ENCODE measurements at places on chromosomes 6 and 20.

- no peak for DNase-seq
Measured at GRCh38 chr20:32386091-32386490, 28.0 kb downstream of the ASXL1 start.

DNA sequence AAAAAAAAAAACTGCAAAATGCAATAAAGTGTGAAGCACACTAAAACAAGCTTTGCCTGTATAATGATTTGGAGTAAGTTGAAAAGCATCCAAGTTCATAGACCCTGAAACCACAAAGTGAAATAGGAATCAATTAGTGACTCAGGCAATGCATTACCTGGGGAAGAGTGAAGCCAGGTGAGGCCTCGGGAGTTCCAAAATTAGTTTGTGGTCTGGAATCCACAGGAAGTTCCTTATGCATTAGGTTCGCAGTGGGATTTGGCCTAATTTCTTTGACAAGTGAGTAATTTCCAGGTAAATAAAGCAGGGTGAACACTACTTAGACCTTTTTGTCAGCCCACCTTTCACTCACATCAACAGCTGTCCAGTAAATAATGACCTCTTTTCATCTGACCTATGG is 490.8 kb downstream of the CBLN4 start:
- no peak for DNase-seq

GRCh38 chr6:66717801-66718200 is 1010.8 kb upstream of the EYS start:
- no peak for DNase-seq

- no peak for DNase-seq
Measured at GRCh38 chr6:74128536-74128935, 432.5 kb downstream of the CD109 start.

DNA sequence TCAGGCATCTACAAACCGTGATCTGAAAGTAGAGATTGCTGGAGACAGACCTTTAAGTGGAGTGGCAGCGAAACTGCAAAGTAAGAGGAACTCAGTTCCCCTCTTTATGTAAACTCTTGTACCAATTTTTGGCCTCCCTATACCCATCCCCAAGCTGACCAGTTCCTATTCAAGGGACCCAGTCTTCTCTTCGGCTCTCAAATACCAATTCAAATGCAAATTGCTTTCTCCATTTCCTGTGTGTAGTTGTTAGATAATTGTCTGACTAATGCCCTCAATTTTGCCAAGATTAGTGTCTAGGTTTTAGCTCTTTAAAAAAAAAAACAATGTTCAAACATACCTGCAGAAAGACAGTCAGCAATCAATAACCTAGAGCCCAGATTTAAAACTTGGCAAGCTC is 150.9 kb downstream of the EYA4 start:
- DNase-seq, result no peak

DNA sequence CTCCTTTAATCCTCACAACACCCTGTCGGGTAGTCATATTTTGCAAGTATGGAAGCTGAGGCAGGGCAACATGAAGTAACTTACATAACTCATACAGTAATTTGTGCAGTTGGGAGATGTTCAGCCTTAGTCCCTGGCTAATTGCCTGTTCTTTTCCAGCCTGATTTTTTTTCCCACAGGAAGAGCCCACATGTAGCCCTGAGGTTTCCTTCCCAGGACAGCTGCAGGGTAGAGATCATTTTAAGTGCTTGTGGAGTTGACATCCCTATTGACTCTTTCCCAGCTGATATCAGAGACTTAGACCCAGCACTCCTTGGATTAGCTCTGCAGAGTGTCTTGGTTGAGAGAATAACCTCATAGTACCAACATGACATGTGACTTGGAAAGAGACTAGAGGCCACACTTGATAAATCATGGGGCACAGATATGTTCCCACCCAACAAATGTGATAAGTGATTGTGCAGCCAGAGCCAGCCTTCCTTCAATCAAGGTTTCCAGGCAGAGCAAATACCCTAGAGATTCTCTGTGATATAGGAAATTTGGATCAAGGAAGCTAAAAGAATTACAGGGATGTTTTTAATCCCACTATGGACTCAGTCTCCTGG is 5.0 kb upstream of the BTN2A1 start:
- no peak for DNase-seq

DNA sequence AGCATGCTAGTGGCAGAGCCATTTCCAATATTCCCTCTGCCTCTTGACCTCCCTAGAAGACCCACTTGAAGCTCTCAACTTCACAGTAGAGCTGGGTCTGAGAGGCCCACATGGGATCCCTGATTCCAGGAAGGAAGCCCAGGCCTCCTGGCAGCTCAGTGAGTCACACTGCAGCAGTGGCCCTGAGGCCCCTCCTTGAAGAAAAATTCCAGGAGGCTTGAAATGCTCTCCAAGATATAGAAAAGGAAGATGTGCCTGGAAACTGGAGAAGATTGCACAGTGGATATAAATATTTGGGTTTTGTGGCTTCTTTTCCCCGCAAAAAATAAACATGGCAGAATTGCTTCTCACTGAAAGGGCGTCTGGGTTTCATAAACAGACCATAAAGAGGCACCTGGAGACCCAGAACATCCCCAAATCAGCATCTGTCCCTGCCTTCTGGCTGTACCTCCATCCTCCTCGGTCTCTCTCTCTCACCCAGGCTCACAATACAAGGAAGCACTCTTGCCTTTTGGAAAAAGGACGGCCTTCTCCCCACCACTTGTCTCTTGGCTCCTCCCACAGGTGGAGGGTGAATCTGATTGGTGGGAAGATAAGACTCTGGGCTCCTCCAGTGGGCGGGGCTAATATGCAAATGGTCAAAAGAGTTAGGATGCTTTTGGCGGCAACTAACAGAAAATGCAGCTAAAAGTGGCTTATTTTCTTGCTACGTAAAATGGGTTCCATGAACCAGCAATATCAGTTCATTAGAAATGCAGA is 200.0 kb upstream of the SULF2 start:
- no peak for DNase-seq

All from sigmoid colon (tissue), 7 donors.